RPMI8226 (cell line): ENCODE measurements at places on chromosomes 4 and X.

DNA sequence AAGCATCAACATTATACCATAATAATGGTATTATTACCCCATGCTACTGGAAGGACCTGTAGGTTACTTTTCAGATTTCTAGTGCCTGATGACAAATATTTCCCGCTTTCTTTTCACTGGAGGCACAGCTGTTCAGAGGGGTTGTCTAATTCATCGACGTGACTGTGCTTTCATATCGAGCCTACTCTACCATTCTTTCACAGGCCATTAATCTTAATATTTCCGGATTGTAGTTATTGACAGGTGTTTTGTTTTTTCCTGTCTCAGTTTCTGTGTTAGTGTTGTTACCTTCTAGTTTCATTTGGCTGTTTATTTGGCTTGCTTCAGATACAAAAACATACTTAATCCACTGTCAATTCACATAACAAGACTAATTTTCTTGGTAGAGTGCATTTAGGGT lies 330.9 kb downstream of the SPOCK3 start:
- no peak for DNase-seq

GRCh38 chr4:57023104-57023503 lies 44.4 kb downstream of the POLR2B start:
- no peak for DNase-seq

DNA sequence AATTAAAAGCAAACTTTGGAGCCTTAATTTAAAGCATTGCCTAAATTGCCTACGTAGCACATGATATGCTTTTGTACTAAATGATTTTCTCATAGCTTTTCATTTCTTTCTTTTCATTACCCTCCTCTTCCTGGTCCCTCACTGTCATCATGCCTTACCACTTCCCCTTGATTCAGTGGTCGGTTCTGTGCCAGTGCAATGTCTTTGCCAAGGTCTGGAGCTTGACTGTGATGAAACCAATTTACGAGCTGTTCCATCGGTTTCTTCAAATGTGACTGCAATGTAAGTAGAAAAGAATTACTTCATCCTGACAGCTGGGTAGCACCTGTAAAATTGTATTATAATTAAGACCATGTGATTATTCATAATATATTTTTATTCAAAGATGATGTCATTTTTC lies 72.5 kb downstream of the C4orf46 start:
- DNase-seq, result no peak

- no peak for DNase-seq
Observed at GRCh38 chr4:148238086-148238485, 204.1 kb downstream of the NR3C2 start.

DNA sequence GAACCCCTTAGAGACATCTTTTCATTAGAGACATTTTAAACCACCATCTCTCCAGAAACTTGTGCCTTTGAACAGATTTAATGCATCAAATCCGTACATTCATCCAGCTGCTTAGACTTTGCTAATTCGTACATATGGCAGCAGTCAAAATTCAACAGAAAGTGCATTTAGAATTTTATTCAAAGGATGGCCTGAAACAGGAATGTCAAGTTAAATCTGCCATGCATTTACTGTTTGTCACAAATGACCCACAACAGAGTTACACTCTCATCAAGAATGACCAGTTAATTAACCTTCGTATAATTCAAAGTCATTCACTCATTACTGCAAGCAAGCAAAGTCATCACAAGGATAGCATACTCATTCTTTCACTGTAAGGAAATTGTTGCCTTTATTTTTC lies 284.3 kb downstream of the SLC7A11 start:
- DNase-seq, result no peak

- DNase-seq, result no peak
Observed at GRCh38 chrX:24782011-24782410, 88.3 kb downstream of the POLA1 start.

- no peak for DNase-seq
Observed at GRCh38 chr4:77141964-77142645, 14.9 kb upstream of the CCNG2 start.

- DNase-seq, result no peak
Observed at GRCh38 chrX:68789966-68790365, 38.9 kb upstream of the EFNB1 start.

DNA sequence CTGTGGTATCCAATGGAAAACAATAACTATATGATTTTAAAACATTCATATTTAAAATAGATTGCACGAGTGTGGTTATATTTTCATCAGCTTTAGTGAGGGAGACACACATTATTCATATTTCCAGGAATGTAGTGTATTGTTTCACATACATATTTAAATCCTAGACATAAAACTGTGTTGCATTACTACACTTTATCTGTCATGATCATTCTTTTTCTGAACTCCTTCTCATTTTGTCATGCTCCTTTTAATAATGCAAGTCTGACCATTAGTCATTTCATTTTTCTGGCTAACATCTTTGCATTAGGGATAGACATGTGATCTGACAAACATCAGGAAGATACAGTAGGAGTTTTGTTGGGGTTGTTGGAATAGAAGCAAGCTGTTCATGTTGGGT lies 1382.7 kb downstream of the PCDH7 start:
- no peak for DNase-seq

GRCh38 chrX:153779891-153780677 lies 757 bp upstream of the SRPK3 start:
- no peak for DNase-seq

DNA sequence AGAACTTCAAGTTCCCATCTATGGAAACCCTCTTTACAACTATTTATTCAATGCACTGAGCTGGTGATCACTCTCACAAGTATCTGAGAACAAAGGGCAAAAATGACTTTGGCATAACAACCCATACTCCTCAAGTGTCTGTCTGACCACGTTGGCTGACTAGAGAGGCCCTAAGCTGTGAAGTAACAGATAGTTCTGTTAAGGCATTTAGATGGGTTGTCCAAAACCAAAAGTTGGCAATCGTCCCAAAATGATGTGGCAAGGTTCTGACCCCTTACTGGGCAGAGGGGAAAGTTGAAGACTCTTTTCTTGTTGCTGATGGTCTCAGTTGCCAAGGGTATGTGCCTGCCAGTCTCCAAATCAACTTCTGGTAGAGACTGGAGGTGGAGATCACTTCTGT lies 524.8 kb downstream of the PPARGC1A start:
- no peak for DNase-seq

DNA sequence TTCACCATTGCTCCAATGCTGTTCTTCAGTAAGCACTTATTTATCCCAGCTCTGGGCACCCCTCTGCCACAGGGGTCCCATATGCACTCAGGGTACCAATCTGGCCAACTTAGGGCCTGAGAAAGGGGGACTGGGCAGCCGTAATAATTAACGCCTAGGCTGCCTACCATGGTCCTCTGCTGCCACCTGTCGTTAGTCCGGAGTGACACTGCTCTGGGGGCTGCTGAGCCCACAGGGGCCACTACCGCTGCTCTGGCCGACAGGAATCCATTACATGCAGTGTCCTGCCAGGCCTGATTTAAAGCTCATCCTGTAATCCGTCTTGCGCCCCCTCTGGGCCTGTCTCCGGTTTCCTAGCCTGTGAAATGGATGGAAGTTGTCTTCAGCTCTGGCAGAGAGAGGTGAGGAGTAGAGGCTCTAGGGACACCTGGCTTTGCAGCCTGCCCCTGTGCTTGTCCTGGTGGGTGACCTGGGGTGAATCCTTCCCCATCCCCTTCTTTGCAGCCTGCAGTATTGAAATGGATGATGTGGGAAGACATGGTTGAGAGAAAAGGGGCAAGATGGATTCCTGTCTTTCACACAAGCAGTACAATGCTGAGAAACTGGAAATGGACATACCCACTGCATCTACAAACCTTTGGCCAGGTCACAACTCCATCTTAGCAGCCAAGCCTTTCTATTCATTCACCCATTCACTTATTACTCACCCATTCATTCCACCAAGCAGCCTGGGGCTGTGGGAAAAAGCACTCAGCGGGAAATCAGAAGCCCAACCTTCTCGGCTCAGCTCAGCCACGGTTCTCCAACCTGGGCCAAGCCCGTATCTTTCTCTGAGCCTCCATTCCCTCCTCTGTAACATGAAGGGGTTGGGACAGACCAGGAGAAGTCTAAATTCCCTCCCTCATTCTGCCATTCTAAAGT lies 116.3 kb upstream of the NALF2 start:
- peak; percentile 40 for DNase-seq

GRCh38 chrX:137423241-137423640 lies 142.7 kb upstream of the ZIC3 start:
- no peak for DNase-seq

- DNase-seq, result no peak
Observed at GRCh38 chrX:46959985-46960700, 47.9 kb downstream of the JADE3 start.

DNA sequence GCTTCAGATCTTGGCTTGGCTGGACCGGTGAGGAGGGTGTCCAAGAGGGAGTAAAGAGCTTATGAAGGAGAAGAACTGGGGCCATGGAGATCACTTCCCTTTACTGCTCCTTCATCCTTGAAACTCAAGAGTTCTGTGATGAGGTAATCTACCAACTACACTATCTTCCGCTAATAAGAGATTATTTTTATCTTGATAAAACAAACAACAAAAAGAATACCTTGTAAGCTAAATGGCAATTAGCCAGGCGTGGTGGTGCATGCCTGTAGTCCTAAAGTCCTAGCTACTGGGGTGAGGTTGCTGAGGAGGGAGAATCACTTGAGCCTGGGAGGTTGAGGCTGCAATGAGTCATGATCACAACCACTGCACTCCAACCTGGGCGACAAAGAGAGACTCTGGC lies 47.4 kb downstream of the HAUS3 start:
- DNase-seq, result no peak

GRCh38 chr4:123922847-123923246 lies 526.3 kb downstream of the SPRY1 start:
- DNase-seq, result no peak

DNA sequence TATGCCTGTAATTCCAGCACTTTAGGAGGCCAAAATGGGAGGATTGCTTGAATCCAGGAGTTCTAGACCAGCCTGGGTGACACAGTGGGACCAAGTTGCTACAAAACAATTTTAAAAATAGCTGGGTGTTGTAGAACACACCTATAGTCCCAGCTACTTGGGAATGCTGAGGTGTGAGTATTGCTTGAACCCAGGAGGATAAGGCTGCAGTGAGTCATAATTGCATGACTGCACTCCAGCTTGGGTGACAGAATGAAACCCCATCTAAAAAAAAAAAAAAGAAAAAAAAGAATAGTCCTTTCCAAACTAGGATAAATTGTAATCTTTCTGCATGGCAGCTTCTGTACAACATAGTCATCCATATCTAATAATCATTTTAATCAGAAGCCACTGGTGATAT lies 270.1 kb upstream of the INTU start:
- no peak for DNase-seq

- DNase-seq, result no peak
Observed at GRCh38 chr4:38560768-38561558, 103.0 kb upstream of the KLF3 start.

DNA sequence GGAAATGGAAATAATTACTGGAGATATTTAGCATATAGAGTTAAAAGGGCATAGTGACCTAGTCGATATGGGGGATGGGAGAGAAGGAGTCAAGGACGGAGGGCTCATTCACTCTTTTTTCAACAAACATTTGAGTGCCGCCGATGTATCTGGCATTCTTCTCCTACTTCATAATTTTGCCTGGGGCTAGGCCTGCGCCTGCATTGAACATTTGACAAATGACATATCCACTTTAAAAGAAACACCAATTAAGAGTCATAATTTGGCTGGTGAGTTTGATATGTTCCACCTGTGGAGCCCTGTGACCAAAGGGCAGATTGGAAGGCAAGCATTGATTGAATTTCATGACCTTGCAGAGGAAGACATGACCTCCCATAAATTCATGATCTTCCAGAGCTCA lies 2.6 kb upstream of the GPC3 start:
- DNase-seq, result no peak

- DNase-seq, result peak; percentile 22
Observed at GRCh38 chrX:80285131-80285773, 135.0 kb upstream of the TENT5D start.

GRCh38 chr4:37960679-37961450 lies 667 bp downstream of the PTTG2 start:
- DNase-seq, result no peak

DNA sequence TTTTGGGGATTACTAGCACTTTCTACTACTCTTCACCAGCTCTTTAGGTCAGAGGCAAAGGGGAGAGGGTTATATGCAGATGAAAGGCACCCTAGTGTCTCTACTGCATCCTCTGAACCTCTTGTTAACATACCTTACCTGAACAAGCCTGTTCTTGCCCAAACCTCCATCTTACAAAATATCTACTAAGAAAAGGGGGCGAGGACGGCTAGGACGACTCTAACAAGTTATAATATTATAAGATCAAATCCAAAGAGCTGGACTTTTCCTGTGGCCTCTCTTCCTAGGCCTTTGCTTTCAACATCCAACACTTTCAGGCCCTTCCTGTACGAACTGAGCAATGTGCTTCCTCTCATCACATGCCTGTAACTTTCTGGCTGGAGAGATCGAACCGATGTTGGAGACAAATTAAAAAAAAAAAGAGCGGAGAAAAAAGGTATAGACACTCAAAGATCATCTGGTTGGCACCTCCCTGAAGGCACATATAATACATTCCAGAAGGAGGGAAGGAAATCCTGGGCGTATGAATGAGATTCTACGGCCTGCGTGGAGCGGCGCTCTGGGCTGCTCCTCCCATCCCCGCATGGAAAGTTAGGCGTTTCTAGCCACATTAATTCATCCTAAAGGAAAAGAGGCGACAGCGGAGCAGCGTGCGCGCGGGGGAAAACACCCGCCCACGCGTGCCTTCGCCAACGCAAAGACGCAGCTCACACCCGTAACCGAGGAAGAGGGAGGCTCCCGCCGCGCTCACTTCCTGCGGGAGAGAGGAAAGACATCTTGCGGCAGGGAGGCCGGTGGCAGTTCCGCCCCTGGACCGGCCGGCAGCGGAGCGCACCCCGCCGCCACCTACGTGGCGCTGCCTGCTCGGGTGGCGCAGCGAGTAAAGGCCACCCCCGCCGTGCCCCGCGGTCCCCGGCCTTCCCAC lies 808 bp downstream of the PRDM5 start:
- peak; percentile 62 for DNase-seq

GRCh38 chr4:71270901-71271300 lies 67.9 kb upstream of the SLC4A4 start:
- no peak for DNase-seq
